ENCODE measurements at places on chromosomes 13 and 19.

DNA sequence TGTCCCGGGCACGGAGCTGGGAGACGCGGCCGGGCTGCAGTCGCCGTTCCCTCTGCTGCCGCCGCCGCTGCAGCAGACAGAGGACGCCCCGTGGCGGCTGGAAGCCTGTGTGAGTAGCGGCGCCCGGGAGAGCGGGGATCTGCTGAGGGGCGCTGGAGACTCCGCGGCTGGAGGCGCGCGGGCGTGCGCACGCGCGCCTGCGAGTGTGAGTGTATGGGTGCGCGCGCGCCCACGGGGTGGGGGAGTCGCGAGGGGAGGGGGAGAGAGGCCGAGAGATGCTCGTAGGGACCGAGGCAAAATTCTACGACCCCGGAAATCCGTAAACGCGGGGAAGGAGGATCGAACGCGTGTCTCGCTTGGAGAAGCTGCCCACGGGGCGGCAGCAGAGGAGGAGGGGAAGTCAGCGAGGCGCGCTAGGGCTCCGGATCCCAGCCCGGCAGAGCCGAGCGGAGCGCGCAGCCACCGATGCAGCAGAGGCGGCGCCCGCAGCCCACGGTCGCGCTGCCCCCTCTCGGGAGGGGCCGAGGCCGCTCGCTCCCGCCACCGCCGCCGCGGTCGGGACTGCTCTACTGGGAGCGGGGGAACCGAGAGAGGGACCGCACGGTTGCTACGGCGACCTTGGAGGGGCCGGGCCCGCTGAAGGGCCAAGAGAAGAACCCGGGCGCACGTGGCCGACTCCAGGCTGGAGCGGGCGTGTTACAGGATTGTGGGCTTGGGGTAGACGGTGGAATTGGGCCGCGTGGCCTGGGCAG lies at the start of gene ENOX1:
Gene ENOX1 (minus strand): TSS at position 207 of the 752 bp plus-strand sequence.
- no peak for DNase-seq

DNA sequence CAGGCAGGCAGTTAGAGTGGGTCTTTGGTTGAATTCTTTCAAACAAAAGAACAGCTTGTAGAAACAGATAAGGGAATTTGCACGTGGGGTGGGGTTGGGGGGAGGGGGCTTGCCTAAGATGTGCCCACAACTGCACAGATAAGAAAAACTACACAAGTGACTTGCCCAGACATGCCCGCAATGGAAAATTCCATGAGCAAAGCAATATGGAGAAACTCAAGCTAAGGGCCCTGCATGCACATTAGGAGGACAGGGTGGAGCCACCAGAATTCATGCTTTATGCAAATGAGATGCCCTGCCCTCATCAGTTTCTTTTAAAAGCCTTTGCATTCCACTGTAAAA lies 755.6 kb upstream of the MIR17HG start:
- DNase-seq = no peak

- DNase-seq = no peak
These were observed 21.4 kb downstream of the TEX29 start for GRCh38 chr13:111341886-111342285.

GRCh38 chr13:29693275-29693945 lies 97.9 kb upstream of the SLC7A1 start:
- DNase-seq = no peak

GRCh38 chr13:20124303-20124702 lies 36.5 kb downstream of the GJA3 start:
- no peak for DNase-seq

DNA sequence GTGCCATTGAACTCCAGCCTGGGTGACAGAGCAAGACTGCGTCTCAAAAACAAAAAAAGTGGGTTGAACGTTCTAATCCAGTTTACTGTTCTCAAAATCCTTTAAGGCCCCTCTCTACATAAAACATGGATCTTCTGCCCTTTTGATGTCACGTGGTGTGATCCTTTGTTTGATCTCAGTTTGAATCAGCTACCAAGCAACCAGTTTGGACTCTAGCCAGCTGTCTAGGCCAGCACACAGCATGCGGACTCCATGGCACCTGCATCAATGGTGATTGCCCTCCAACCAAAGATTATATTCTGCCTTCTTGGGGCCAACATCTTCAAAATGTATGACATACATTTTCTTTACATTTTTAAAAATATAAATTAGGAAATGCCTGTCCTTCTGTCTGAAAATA lies 365.4 kb downstream of the NDFIP2 start:
- no peak for DNase-seq

DNA sequence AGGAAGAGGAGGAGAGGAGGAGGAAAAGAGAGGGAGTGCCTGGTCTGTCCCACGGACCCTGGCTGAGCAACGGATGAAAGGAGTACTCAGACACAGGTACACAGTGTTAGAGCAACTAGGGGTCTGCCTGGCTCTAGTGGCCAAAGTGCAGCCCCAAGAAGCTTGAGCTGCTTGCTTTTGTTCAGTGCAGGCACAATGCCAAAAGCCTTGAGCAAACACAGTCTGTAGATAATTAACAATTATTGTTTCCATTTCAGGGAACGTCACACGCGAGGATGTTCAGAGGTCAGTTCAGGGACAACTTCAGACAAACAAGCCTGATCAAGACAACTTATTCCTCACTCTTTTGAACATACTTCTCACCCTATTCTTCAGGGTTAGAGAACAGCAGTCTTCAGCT lies 32.2 kb upstream of the ZNF726 start:
- no peak for DNase-seq

DNA sequence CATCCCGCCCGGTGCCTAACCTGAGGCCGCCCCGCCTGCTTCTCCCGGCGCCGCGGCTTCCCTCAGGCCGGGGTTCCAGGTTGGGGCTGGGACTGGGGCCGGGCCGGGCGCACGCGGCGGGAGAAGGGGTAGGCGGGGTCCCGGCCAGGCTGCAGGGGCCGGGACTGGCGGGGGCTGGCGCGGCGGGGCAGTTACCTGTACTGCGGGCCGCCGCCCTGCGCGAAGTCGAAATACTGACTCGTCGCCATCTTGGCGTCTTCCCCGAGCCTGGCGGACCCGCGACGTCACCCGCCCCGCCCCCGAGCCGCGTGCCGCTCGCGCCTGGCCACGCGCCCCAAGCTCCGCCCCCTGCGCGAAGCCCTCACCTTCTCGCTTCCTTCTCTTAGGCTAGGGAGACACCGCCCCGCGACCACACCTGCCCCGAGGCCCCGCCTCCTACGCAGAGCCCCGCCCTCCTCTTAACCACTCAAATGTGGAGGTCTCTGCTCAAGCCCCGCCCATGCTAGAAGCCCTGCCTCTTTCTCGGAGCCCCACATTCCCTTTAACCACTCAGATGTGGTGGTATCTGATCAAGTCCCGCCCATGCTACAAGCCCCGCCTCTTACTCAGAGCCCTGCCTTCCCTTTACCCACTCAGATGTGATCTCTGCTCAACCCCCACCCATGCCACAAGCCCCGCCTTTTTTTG lies at the start of gene ZFR2:
Gene ZFR2 (minus strand): TSS at position 269 of the 687 bp plus-strand sequence. CDS start 21 bp downstream, at position 248.
- DNase-seq = no peak

GRCh38 chr19:15787611-15788155 lies at the start of gene OR10H5:
TSS of gene OR10H5 (plus strand) at chr19:15787661. CDS start at chr19:15794049, 6,388 bp downstream.
- no peak for DNase-seq

GRCh38 chr19:4456476-4456842 lies 1.1 kb downstream of the UBXN6 start:
- DNase-seq = no peak

DNA sequence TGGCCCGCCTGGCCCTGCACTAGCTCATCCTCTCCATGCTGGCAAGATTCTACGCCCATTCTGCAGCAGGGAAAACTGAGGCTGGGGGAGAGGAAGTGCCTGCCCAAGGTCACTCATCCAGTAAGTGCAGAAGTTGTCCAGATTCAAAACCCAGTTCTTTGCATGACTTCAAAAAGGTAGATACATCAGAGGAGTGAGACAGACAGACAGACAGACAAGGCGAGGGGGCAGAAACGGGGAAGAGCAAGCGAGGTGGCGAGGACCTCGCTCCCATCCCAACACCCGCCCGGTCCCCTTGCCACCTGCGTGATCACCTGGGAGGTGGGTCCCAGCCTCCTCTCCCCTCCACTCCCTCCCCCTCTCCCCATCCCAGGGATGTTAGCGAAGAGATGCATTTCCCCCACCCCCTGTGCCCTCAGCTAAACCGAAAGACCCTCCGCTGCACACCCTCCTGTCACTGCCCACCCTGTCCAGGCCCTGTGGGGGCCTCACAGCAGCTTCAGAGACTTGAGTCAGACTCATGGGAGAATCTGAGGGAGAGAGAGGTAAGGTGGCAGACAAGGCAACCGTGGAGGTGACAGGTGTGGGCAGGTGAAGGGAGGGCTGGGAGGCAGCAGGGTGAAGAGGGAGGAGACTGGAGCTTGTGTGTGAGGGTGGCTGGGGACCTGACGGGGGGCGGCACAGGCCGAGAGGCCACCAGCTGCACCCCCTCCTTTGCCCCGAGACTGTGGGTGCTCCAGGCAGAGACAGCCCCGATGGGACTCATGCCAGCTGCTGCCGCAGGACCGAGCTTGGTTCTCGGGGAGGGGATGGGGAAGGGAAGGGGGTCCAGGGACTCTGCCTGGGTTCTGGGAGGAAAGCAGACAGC lies 18.9 kb downstream of the LRRC4B start:
- DNase-seq = no peak

- no peak for DNase-seq
These were observed 1.9 kb downstream of the BBC3 start for GRCh38 chr19:47228937-47229675.

- no peak for DNase-seq
These were observed 62.2 kb downstream of the CCNE1 start for GRCh38 chr19:29873801-29874575.

DNA sequence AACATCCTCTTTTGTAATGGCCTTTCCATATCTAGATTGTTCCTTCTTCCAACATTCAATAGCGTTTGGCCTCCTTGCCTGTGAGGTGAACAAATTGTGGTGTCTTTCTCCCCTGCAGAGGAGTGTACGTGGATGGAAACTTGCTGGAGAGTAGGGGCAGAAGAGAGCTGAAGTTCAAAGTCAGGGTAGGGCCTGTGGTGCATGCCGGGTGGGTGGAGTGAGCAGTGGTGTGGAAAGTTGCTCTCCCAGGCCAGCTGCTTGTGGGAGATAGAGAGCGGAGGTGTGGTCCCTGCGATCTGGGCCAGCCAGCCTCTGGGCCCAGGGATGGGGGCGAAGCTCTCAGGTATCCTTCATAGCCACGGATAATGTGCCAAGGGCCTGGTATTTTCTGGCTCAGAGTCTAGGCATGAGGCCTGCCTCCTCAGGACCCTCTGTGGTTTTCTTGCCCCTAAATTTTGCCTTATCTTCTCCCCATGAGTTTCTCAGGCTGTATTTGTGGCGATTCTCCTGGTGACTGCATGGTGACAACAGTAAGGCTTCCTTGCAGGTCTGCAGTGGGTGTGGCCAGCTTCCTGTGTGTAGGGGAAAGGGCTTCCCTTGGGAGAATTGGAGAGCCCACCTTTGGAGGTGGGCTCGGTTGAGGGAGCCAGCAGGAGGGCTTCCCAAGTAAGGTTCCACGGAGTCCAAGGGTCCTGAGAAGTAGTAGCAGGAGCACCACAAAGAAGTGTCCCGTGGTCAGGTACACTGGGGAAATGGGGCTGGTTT lies 6.7 kb downstream of the RGCC start:
- no peak for DNase-seq

- DNase-seq = no peak
These were observed at the start of gene GNA15 for GRCh38 chr19:3135961-3136683. TSS of gene GNA15 (plus strand) at chr19:3136033. CDS start at chr19:3136451, 418 bp downstream.

- no peak for DNase-seq
These were observed 11.5 kb downstream of the MYH14 start for GRCh38 chr19:50214699-50215543.

DNA sequence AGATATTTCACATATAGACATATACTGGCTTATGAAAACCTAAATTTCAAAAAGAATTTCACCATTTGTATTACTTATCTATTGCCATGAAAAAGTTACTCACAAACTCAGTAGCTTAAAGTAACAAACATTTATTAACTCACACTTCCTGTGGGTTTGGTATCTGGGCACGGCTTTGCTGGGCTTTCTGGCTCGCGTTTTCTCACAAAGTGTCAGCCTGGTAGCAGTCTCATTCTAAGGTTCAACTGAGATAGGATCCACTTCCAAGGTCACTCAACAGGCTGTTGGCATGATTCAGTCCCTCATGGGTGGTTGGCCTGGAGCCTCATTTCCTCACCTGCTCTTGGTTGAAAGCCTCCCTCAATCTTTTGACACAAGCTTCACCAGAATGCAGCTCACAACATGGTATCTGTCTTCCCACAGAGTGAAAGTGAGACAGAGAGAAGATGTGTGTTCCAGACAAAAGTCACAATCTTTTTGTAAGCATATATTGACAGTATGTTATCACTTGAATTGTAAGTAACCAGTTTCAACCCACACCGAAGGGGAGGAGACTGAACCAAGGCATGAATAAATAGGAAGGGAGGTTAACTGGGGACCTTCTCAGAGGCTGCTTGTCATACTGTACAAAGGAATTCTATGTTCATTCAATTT lies 1065.8 kb upstream of the SPRY2 start:
- no peak for DNase-seq

DNA sequence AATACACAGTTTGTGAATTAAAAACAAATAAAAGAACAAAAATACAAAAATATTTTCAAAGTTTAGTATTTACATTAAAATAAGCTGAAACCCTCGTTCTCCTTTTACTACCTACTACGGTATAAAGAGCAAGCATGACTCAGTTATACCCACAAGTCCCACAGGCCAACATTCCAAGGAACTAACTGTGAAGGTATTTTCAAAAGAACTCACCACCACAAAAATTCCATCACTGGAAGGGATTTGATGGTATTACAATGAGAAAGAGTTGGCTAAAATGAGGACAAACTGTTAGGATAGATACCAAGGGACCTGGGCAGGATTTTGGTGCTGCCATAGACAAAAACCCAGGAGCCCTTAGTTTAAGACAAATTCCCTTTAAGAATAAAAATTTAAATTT lies 122.7 kb downstream of the TBC1D4 start:
- peak; percentile 48 for DNase-seq

DNA sequence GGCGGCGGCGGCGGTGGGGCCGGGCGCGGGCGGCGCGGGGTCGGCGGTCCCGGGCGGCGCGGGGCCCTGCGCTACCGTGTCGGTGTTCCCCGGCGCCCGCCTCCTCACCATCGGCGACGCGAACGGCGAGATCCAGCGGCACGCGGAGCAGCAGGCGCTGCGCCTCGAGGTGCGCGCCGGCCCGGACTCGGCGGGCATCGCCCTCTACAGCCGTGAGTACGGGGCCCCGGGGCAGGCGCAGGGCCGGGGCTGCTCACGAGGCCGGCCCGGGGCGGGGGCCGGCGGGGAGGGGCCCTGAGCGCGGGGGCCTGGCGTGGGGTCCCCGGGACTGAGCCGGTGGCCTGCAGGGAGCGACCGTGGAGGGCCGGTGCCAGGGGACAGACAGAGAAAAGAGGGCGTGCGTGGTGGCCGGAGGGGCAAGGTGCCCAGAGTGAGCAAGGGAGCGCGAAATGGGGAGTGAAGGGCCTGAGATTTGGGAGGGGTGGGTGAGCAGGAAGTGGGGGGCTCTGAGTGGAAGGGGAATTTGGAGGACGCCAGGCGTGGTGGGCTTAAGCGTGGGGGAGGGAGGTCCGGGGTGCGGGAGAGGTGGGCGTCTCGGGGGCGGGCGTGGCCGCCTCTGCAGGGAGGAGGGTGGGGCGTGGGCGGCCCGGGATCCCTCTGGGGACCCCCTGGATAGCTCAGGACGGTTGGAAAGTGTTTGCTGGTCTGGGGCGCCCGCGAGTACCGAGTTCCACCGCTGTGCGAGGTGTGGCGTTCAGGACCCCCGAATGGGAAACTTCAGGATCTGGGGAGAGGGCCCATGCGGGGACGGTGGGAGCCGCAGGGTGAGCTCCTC lies 575 bp downstream of the CARM1 start:
- no peak for DNase-seq

GRCh38 chr13:31722673-31723072 lies 16.7 kb upstream of the RXFP2 start:
- peak; percentile 36 for DNase-seq
